ENCODE measurements at places on chromosomes 1 and 21.

DNA sequence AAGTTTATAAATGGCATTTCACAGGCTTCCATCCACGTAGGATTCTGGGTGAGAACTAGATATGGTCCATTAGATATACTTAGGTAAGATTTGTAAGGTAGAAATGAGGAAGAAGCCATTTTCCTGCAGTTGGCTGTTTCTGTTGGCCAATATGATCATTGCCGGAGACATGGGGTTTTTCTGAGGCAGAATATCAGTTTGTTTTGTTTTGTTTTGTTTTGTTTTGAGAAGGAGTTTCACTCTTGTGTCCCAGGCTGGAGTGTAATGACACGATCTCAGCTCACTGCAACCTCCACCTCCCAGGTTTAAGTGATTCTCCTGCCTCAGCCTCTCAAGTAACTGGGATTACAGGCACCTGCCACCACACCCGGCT, 8.7 kb upstream of the EYA3 start:
- DNase-seq = no peak

DNA sequence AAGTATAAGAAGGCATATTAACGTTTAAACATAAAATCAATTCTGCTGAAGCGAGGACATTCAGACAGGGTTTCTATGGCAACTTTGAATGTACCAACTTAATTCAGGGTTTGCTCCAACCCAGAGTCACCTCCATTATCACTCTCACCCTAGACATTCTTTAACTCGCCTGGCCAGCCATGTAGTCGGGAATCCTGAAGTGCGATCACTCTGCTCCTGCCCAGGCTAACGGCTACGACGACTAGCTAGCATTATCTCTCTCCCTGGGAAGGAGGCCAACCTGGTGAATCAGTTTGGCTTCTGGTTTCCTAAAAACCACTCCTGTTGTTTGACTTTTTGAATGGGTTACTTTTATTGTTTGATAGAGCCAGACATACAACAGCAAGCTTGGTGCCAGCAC, 38.9 kb upstream of the ZBTB18 start:
- DNase-seq = peak; percentile 43

DNA sequence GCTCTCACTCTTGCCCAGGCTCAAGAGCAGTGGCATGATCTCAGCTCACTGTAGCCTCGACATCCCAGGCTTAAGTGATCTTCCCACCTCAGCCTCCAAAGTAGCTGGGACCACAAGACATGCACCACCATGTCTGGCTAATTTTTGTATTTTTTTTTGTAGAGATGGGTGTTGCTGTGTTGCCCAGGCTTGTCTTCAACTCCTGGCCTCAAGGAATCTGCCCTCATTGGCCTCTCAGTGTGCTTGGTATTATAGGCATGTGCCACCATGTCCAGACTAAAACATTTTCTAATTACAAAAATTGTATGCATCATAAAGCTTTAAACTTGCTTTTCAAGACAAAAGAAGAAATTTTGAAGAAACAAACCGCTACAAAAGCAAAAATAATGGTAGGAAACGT, 20.1 kb downstream of the CBR1 start:
- DNase-seq = peak; percentile 91

- no peak for DNase-seq
These were observed 13.5 kb upstream of the SUMO3 start for GRCh38 chr21:44831227-44831860.

DNA sequence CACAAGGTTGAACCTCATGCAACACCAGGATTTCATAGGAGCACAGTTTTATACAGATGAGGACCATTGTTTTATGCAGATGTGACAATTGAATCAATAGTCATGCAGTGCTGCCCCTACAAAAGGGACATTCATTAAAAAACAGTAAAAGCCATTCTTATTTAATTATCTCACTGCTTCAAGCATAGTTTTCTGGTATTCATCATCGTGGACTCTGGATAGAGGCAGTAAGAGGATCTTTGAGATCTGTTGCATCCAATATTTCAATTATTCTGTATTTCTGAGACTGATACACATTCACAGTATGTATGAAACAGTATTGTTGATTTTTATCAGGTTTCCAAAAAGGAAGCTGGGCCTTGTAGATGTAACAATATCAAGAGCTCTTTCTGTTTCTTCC, 237.6 kb downstream of the RYR2 start:
- no peak for DNase-seq

DNA sequence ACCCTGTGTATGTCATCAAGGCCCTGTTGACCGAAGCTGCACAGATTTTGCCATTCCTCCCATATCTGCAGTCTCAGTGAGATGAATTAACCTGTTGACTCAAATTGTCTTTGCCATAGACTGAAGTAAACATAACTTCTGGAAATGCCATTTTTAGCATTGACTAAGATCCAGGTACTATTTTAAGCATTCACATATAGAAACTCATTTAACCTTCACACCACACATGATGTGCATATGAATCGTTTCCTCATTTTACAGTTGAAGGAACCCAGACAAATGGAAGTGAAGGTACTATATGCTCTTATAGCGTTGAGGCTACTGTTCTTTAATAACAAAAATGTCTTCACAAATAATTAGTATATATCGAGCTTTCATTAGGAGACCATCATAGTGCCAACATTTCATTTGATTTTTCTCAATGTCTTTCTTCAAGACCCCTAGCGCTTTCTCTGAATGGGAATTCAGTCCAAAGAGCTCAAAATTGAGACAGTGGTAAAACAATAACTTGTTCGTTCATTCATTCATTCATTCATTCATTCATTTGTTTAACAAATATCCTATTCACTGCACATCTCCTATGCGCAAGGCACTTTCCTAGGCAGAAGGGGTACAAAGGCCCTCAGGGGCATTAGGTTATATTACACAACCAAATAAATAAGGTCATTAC, 444.7 kb downstream of the ADGRL2 start:
- DNase-seq = no peak

- no peak for DNase-seq
These were observed 15.8 kb downstream of the UBE2G2 start for GRCh38 chr21:44785620-44786335.

DNA sequence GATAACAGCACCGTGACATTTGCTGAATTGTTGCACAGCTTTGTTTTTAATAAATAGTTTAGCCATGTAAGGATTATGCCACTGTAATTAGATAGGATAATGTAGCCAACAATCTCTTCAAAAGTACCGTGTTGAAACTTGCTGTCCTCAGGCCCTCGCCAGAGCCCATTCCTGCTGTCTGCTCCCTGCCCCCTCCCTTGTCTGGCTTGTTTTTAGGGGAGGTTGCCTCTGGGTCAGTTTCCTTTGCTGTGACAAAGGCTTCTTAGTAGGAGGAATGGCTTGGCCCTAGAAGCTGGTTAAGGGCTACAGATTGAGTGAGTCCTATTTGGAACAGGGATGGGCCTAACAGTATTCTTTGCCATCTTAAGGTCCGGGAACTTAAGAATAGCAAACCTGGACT, 107.9 kb downstream of the LMO4 start:
- peak; percentile 47 for DNase-seq

- peak; percentile 7 for DNase-seq
These were observed 1753.4 kb downstream of the MRPL39 start for GRCh38 chr21:23853796-23854379.

DNA sequence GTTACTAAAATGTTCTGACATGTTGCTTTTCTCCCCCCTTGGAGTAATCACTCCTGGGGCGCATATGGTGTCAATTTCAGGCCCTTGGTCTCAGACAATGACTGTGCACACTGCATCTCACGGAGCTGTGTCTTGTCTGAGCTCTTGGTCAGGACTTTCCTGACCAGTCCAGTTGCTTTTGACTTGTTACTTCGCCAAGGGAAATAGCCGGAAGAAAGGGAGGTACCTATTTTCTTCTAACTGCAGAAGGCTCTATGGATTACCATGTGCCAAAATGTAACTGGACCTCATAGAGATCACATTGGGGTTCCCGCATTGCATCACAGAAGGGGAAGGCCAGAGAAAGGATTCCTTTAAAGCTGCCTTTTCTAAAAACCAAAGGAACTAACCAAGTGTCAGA, 68.6 kb downstream of the SPAG17 start:
- DNase-seq = no peak

DNA sequence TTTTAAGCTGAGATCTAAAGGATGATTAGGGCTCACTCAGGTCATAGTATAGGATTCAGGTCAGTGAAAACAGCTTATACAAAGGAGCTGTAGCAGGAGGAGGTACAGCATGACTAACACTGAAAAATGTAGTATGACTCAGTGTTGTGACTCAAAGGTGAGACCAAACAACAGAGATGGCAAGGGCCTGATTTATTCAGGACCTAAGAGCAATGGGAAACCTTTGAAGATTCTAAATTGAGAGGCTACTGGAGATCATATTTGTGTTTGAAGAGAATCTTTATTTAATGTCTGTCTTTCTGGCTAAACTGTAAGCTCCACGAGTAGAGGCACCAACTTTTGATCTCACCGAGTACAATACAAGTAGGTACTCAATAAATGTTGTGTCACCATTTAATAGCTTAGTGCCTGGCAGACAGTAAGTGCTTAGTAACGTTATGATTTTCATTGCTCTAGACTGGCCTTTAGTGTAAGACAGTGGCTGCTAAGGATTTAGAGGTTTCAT, 43.5 kb downstream of the PRKAA2 start:
- DNase-seq = peak; percentile 93

GRCh38 chr1:72366466-72366865, 84.1 kb upstream of the NEGR1 start:
- peak; percentile 89 for DNase-seq

GRCh38 chr1:4696753-4697152, 42.3 kb downstream of the AJAP1 start:
- no peak for DNase-seq

DNA sequence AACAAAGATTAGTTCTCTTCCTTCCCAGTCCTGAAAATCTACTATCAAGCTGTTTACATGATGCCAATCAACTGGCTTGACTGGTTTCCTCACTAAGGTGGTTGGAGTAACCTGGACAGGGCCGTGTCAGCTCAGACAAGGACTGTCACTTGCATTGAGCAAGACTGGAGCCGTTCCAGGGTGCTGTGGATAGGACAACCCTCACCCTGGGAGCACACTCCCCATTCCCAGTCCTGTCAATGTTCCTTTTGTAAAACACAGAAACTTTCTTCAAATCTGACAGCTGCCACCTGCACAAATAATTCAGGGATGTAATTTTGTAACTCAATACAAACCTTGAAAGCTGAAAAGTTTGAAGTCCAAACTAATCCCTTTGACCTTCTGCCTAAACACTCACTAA, 31.4 kb downstream of the PLPP3 start:
- peak; percentile 70 for DNase-seq

- DNase-seq = no peak
These were observed 58.4 kb upstream of the SSBP3 start for GRCh38 chr1:54464477-54465146.

GRCh38 chr1:200410566-200410878, 686 bp upstream of the ZNF281 start:
- peak; percentile 92 for DNase-seq

DNA sequence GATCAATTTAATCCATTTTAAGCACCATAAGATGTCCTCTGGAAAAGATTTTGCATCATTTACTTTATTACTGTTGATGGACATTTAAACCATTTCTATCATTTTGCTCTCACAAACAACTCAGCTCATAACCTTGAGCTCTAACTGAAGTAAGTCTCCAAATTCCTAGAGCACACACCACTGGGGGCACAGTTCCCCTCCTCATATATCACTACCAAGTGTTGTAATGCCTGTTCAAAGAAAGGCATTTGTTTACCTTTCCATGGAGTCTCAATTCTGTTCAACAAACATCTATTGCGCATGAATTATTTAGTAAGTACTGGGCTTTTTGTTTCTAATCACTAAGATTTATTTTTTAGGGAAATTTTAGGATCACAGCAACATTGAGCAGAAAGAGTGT, 8.9 kb upstream of the OMA1 start:
- no peak for DNase-seq

DNA sequence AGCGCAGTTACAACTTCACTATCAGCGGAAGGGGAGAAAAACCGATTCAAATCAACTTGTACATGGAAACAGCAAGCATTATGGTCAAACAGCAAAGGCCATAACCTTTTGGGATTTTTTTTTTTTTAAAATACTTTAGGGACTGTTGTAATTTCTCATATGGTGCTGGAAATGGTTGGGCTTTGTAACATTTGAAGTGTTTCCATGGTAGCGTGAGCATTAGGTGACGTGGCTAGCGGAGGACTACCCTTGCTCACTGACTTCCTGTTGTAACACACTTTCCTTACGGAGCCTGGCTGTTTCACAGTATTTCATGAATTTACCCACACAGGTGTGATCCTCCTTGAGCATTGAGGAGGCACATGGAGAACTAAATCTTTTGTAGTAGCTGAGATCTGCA, 269.5 kb downstream of the TM2D1 start:
- no peak for DNase-seq

GRCh38 chr21:18477043-18477442, 73.5 kb upstream of the TMPRSS15 start:
- DNase-seq = no peak

Data from epithelial cell of esophagus (primary cell).